ENCODE measurements at places on chromosomes 4 and X.

- DNase-seq = no peak
Measured at GRCh38 chrX:110114260-110114776, 111.4 kb downstream of the TMEM164 start.

- DNase-seq = peak; percentile 91
Measured at GRCh38 chr4:54959651-54960116, 165.7 kb downstream of the KDR start.

DNA sequence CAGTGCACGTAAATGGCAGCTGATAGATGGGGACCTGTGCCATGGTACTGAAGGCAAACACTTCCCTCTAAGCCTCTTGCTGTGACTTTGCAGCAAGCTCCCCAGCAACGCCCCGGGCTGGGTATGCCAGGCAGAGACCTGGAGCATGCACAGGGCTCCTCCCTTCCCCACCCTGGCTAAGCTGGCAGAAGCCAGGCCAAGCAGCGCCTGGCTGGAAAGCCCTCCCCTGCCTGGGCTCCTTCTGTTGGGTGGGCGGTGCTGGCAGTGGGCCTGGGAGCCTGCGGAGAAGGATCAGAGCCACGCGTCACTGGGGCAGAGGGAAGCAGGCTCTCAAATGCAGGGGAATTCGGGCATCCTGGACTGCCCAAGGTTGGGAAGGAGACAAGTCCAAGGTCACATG lies 3.6 kb downstream of the ATP2B3 start:
- DNase-seq = no peak

DNA sequence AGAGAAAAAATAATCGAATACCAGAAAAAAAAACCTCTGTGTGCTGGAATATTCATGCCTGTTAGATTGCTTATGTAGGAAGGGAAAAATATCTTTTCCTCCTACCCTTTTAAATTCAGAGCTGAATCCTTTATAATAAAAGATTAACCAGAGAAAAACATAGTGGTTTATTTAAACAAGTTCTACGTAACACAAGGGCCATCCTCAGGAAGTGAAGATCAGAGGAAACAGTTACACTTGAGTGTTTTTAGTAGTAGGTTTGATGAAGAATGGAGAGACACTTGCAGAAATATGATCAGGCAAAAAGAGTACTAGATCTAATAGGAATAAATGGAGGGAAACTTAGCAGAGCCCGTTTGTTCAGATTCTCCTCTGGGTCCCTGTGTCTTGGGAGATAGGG lies 66.3 kb downstream of the TMEM156 start:
- no peak for DNase-seq

GRCh38 chrX:154019633-154020528 lies at the start of gene IRAK1:
Gene IRAK1, minus strand, starts transcription at chrX:154019902. Its CDS starts 90 bp downstream, at chrX:154019812.
- DNase-seq = no peak

- DNase-seq = no peak
Measured at GRCh38 chr4:83369831-83370639, 35.4 kb upstream of the HPSE start.

DNA sequence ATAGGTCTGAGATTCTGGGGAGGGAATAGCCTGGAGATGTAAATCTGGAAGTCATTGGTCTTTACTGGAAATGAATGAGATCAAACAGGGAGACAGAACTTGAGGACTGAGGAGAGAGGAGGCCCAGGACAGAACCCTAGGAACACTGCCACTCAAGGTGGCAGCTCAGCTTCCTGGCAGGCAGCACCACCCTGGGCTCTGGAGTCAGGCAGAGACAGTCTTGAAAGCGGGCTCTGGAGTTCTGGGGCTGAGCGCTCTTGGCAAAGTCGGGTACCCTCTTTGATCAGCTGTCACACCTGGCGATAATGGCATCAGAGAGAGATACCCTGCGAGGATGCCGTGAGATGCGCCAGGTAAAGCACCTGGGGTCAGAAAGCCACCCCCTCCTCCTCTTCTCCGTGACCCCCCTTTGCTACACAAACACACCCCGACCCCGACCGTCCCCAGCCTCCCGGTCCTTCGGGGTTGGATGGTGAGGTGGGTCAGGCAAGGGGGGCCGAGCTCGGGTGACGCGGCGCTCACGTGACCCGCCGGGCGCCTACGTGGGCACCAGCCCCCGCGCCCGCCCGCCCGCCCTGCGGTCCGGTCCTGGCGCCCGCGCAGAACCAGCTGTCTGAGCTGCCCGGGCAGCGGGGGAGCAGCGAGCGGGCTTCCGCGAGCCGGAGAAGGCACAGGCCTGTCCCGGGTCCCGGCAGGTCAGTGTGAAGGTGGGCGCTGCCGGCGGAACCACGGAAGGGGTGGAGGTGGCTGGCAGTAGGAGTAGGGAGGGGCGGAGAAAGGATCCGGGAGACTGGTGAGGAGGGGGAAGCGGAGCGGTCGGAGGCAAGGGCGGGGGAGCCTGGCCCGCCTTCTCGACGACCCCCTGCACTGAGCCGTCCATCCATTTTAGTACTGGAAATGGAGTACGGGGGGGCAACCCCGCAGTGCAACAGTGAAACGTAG lies at the start of gene TCEAL3:
TCEAL3 (plus strand) TSS at position 600 of the 942 bp plus-strand sequence. CDS start 1,102 bp downstream, outside the sequence.
- no peak for DNase-seq
